ENCODE measurements at places on chromosomes 7 and 10.

DNA sequence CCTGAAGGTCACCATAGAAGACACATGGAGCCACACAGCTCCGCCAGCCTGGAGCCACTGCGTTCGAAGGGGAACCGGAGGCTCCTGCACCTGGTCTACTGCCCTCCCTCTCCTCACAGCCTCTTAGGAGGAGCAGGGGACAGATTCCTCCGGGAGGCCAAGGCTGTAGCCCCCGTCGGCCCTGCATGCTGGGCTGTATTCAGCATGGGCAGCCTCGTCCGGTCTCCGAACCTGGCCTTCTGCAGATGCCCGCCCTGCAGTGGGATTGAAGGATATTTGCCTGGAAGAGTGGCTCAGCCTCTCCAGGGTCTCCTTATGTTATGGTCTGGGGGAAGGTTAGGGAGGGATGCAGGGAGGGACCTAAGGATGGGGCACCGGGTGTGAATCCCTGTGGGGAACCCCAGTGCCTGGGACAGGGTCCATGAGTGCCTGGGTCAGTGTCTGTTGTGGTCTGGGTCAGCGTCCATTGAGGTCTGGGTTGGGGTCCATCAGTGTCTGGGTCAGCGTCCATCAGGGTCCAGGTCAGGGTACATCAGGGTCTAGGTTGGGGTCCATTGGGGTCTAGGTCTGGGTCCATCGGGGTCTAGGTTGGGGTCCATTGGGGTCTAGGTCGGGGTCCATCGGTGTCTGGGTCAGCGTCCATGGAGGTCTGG, 13.0 kb upstream of the SCART1 start:
- DNase-seq = no peak

- DNase-seq = no peak
Observed at GRCh38 chr7:31253532-31253931, 87.0 kb downstream of the NEUROD6 start.

GRCh38 chr10:5038733-5039132, 35.1 kb upstream of the AKR1C2 start:
- DNase-seq = no peak

- DNase-seq = no peak
Observed at GRCh38 chr7:8277394-8277982, 15.5 kb upstream of the ICA1 start.

DNA sequence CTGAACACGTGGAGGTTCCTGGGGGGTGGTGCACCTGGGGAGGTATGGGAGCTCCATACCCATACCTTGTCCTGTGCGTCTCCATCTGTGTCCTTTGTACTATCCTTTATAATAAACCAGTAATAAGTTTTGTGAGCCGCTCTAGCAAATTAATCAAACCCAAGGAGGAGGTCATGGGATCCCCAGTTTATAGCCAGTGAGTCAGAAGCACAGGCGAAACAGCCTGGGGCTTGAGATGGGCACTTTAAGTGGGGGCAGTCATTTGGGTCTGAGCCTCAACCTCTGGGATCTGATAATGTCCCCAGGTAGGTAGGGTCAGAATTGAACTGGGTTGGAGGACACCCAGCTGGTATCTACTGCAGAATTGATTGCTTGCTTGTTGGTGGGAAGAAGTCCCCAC, 16.9 kb downstream of the SNX10 start:
- no peak for DNase-seq

GRCh38 chr7:69654849-69655707, 56.8 kb downstream of the AUTS2 start:
- no peak for DNase-seq

DNA sequence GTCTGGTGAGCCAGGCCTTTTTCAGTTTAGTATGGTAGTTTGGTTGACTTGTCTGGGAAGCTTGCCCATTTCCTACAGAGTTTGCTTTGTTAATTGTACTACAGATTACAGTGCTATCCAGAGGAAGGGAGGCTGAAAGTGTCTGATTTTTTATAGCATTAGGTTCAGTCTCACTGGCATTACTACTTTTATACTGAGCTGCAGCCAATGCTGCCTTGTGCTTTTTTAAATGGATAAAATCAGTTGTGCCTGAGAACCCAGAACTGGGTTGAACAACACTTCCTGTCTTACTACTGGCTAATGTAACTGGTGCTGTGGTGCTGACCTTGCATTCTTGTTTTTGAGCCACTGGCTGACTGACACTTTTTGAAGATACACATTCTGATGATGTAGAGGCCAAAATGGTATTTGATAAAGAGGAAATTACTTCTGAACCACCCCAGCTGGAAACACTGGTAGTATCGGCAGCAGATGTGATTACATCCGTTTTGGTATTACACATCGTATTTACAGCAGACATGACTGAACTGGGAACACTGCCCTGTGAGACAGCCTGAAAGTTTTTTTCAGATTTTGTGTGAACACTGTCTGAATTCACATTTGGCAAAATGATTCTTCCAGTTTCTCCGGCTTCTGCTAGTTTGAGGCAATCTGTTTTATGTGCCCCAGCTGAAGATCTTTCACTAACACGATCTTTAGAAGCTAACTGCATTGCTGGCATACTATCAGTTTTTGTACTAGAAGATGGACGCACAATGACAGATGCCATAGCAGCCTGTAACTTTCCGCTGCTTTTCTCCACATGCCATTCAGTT, 74.1 kb downstream of the NRBF2 start:
- DNase-seq = no peak

DNA sequence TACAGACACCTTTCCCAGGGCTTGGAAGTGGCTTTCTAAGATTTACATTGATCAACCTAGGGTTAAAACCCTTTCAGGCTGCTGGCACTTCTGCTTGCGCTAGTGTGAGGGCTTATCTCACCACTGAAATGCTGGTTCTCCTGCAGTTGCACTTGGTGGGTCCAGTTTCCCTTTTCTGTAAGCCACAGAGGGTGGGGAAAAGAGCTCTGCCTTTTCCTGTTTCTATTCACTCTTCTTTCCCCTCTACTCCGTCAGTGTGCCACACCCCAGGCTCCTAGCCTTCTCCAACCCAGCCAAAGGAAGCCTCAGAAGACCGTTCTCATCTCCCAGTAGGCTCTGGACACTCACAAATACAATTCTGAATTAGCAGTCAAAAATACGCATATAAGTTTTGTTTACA, 19.0 kb upstream of the CAPZA2 start:
- DNase-seq = no peak
